ENCODE measurements at places on chromosomes 16 and 17.

GRCh38 chr17:41882756-41883155 lies 17.5 kb upstream of the KLHL11 start:
- no peak for DNase-seq

DNA sequence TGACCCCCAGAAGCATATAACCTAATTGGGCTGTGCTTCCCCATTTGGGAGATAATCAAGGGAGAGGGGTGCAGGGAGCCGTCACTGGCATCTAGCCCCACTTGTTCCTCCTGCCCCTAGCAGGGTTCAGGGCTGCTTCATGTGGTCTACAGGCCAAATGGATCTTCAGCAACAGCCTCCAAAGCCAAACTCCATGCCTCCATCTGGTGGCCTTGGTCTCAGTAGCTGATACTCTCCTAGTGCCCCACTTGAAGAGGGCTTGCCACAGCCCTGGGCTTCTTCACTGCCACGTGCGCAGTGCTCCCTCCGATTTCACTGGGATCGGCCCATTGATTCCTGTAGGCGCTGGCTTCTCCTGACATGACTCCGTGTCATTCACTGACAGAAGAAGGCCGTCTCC lies 24.6 kb downstream of the LYRM9 start:
- DNase-seq: no peak

DNA sequence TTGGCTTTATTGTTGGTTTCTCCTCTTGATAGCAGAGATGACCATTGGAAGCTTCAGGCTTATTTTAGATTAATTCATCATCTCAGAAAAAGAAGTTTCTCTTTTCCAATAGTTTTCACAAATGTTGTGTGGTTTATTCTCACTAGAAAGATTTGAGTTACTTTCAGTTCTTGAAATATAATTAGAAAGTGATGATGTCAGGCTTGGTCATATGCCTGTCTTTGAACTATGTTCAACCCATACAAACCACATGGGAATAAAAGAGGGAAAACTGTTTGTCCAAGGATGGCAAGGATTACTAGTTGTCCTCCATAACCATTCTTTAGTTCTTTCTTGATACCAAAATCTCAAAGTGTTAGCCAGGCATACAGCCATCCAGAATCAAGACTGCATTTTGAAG lies 3.7 kb upstream of the HS3ST2 start:
- no peak for DNase-seq

DNA sequence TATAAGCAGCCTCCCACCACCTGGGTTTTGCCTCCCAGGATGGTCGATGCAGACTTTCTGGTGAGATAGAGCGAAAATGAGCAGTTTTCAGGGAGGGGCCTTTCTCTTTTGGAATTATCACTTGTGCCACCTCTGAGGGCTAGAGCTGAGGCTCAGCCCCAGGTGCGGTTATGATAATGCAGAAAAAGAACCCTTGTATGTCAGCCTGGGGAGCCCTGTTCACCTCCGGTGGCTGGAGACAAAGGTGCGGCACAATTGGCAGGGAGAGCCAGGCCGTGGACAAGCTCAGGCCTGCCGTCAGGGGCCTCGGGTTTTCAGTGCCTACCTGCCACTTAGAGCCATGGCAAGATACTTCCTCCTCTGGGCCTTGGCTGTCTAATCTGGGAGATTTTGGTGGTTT lies 4.4 kb downstream of the SCPEP1 start:
- no peak for DNase-seq

GRCh38 chr16:51085271-51085670 lies 65.8 kb downstream of the SALL1 start:
- DNase-seq: no peak
